ENCODE measurements at places on chromosomes 11 and 22.

GRCh38 chr11:117127171-117127901 lies 16.8 kb upstream of the PAFAH1B2 start:
- DNase-seq, result no peak

GRCh38 chr22:19524170-19525115 lies at the start of gene CLDN5:
Gene CLDN5 (minus strand): TSS chr22:19524410. CDS start chr22:19524255, 155 bp downstream.
- peak; percentile 24 for DNase-seq

DNA sequence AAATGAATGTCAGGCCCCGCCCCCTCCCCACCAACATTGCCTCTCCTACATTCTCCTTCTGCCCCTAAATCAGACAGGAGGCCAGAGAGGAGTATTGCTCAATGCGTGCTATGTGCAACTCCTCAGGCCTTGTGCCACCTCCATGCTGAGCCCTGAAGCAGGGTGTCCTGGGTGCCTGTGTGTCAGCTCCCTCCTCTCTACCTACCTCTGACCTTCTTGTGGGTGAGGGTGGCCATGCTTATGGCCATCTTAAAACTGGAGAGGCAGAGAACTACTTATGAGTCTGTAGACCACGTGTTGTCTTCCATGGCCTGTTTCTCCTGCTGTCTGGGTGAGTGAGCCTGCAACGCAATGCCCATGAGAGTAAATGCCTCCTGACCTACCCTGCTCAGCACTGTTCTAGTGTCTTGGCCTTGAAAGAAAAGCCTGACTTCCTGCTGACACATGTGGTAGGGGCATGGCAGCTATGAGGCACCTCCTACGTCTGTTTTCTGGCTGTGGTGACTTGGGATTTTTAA lies 10.5 kb downstream of the MCAM start:
- no peak for DNase-seq

DNA sequence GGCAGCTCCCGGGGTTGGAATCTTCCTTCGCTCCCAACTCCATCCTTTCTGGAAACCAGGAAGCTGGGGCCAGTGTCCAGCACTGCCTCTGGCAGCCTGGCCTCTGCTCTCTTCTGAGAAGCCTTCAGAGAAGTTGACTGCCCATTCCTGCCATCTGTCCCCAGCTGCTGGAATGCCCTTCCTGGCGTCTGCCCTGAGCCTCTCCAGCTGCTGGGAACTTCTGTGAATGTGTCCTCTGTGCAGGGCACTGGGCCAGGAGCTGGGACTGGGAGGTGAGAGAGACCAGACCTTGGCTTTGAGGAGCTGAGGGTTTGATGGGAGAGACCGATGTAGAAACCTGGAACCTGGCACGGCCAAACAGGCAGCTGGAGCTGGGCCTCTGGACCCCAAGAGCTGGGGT lies 5.9 kb upstream of the SOX10 start:
- no peak for DNase-seq

GRCh38 chr11:61112575-61112974 lies 10.3 kb downstream of the CD5 start:
- DNase-seq, result no peak

GRCh38 chr22:26561756-26562417 lies 28.0 kb downstream of the TPST2 start:
- no peak for DNase-seq

DNA sequence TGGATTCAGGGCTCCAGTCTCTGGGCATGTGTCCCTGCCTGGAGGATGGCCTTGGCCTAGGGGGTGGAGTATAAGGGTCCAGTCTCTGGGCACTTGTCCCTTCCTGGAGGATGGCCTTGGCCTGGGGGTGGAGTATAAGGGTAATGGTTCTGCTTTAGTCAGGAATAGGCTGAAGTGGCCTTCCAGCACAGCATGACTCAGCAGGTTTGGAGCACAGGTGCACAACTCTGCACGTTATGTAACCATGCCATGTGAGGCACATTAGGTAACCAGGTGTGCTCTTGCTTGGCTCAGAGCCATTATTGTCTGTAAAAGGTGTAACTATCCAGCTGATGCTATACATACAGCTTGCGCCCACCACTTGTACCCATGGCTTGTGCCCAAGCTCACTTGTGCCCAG lies 48.4 kb upstream of the POLD3 start:
- no peak for DNase-seq

- DNase-seq, result no peak
Measured at GRCh38 chr11:112619106-112619505, 342.1 kb upstream of the NCAM1 start.

DNA sequence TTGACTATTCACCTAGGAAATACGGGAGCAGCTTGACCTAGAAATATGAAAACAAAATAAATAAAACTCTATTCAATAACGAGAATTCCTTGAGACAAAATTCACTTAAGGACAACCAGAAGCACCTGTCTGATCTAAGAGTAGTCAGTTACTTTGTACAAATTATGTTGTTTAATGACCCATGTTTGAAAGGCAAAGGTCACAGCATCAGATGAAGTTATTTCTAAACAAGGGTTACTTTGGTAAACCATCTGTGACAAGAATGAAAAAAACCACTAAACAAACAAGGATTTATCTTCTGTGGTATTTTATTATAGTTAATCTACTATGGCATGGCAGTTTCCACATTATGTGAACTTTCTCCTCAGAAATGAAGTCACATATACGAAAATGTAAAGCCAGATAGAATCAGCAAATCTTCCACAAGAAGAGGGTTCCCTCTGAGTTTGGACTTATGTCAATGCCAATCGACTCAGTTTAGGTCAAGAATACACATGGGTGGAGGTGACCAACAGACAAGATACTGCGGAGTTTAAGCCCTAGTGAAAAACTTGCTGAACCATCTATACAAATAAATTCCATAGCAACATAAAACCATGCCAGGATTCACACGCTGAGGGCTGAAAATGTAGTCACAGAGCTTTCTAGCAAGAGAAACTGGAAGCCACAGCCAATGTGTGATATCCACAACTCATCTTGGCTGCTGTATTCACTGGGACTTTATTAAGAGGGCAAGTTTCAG lies 53.4 kb downstream of the NCAPD3 start:
- no peak for DNase-seq

DNA sequence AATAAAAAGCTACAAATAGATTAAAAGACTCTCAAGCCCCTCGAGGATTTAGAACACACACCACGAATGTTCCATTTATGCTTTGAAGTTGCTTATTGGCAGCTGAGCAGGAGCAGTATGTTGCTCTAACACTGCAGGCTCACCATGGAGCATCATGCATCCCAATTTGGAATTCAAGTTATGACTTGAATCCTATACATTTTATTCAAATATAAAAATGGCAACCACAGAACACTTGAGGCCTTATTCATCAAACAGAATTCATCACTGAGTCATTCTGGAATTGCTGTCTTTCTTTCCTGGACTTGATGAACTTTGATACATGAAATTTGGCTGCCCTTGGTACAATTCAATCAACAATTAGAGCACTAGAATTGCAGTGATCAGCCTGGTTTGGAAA lies 24.5 kb upstream of the BLID start:
- DNase-seq, result no peak

DNA sequence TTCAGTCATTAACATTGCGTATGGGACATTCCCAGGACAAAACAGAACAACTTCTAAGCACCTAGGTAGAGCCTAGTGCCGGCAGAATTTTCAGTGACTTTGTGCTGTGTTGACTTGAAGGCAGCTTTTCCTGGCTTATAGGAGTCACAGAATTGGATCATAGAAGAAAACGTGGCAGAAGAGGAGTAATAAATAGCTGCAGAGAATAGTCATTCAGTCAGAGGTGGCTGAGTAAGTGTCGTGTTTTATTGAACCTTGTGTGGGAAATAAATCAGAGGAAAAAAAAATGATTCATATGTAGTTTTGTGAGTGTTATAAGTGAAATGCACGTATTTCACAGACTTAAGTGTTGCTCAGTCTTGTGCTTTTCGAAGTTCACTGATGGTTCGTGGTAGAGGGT lies 2.1 kb downstream of the BARX2 start:
- DNase-seq, result no peak

GRCh38 chr11:20156876-20157613 lies 3.2 kb downstream of the DBX1 start:
- peak; percentile 21 for DNase-seq

GRCh38 chr22:31085928-31086327 lies 4.8 kb downstream of the SMTN start:
- DNase-seq, result no peak

DNA sequence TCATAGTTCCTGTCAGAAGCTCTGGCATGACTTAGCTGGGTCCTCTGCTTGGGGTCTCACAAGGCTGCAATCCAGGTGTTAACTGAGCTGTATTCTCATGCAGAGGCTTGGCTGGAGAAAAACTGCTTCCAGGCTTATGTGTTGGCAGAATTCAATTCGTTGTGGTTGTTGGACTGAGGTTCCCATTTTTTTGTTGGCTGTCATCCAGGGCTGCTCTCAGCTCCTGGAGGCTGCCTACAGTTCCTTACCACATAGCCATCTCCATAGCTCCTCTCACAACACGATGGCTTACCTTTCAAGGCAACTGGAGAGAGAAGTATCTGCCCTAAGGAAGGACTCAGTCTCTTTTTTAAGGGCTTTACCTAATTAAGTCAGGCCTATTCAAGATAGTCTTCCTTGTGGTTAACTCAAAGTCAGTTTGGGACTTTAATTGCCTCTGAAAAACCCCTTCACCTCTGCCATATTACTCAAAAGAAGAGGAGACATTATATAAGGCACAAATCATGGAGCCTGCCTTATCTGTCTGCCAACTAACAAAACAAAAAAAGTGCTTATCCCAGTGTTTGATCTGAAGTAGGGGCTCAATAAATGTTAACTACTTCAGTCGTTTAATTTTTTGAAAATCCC lies 35.2 kb downstream of the OR2AG2 start:
- DNase-seq, result no peak

DNA sequence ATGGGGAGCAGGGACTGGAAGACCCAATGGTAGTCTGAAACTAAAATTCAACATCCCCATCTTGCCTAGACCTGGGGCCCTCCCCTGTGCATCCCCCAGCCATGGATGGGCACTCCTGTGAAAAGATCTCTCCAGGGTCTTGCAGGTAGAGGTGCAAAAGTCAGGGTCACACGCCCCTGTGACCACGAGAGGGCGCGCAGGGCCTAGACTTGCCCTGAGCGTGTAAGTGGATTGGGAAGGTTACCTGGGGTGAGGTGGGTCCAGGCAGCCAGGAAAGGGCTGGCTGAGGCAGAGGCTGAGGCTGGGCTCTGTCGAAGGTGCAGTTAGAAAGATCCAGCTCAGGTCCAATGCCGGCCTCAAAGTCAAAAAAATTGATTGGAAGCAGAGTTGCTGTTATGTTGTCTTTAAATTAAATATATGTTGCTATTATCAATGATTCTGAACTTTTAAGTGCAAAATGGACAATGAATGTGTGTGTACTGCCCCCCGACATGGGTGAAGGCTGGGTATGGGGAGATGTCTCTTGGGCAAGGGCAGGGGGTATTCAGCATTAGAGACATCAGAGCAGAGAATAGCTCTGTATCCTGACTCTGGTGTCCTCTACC lies 4.8 kb upstream of the POU2F3 start:
- DNase-seq, result peak; percentile 57

DNA sequence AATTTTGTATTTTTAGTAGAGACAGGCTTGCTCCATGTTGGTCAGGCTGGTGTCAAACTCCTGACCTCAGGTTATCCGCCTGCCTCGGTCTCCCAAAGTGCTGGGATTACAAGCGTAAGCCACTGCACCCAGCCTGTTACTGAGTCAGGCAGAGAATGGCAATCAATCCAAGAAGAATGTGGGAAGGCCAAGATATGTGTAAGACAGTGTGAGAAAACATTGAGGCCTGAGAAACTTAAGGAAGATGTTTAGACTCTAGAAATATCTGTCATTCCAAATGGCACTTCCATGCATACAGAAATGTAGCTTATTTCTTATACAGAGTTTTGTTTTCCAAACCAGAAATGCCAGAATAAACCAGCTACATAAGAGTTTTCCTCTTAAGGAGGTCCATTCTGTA lies 248.5 kb downstream of the ETS1 start:
- DNase-seq, result no peak

GRCh38 chr11:108468478-108468864 lies 1.1 kb upstream of the C11orf65 start:
- DNase-seq, result no peak

DNA sequence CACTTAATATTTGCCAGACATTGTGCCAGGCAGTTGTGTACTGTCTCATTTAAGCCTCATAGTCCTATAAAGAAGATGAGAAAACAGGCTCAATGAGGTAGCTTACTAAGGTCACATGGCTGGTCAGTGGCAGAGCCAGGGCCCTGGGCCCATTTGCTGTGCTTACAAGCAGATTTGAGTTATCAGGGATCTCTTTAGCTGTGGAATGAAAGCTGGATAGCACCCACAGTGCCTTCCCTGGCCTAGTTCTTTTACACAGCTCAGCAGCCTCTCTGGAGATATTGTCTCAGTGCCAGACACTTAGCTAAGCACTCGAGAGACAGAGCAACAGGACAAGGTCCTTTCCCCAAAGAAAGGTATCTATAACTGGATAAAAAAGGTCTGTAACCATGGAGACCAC lies 6.1 kb downstream of the TMEM86A start:
- DNase-seq, result no peak

- no peak for DNase-seq
Measured at GRCh38 chr11:74717221-74717969, 13.8 kb downstream of the CHRDL2 start.

DNA sequence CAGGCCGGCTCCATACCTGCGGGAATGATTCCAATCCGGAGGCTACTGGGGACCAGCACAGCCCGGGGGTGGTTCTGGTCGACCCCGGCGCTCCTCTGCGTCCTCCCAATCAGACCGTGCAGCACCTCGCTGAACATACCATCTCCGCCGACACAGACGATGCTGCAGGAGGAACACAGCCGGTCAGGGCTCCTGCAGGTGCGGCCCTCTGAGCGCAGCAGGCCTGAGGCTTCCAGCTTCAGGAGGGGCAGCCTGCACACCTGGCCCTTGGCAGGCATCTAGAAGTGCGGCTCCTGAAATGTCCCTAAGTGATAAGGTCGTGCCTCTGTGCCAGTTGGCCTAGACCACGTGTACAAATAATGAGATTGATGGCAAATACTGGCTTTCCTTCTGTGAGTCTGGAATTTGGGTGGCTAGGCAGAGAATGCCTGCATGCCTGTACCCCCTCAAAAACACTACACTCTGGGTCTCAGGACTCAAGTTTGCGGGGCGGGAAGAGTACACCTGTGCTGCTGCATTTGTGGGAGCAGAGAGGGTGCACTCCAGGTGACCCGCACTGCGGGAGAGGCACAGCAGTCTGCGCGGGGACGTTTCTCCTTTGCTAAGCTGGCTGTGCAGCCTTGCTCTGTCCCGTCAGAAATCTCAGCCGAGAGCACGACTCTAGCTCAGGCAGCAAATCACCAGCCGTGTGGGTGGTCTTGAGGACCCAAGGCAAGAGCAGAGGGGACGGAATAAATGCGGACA lies 30.1 kb downstream of the CERK start:
- DNase-seq, result no peak

- no peak for DNase-seq
Measured at GRCh38 chr11:66918741-66919140, 39.4 kb downstream of the PC start.
